ENCODE measurements at places on chromosomes 16 and 17. TPM values are rescaled to one million over a fixed set of nuclear protein-coding genes. Genes with fewer than 3 reads are reported as not detected.

HOXB7 gene
- total RNA-seq, result 2.7 TPM

NPIPB9 gene
- 1.7 TPM for total RNA-seq

GNAO1 gene
- not detected for total RNA-seq

SALL1 gene
- total RNA-seq, result not detected

TMEM220 gene
- 2.3 TPM for total RNA-seq

MILR1 gene
- total RNA-seq, result 0.76 TPM

SLC22A31 gene
- total RNA-seq, result 0.22 TPM
